ENCODE measurements at places on chromosomes 12 and 14.

GRCh38 chr12:105399428-105400081, 69.1 kb downstream of the C12orf75 start:
- DNase-seq: no peak

DNA sequence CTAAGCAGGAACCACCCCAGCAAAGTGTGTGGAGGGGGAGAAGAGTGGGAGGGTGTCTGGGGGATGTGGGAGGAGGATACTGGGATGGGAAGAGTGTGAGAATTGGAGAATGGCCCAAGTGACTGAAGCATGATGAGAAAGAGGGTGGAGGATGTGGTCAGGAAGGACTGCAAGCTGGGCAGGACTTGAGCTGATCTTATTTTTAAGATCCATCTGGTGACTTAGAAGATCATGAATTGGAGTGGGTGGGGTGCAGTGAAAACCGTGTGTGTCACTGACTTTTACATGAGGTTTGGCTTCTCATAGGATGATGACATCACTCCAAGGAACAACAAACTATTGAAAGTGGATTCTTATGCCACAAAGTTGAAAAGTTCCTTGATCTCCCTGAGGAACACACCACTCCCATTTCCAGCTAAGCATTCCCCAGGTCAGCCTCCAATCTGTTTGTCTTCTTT, 287.5 kb downstream of the GALC start:
- no peak for DNase-seq

DNA sequence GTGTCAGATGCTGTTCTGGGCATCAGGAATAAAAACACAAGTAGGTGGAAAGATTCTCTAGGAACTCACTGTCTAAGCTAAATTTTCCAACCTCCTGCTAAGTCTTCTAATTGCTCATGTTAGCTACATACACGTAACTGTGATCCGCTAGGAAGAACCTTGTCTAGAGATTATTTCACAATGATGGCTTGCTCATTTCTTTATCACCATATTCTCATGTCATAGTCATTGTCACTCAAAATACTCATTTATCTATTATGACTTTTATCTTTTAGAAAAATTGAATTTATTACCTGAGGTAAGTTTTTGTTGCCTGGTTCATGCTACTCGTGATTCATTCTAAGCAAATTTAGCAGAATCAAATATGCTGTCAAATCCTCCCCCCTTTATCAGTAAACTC, 1402.4 kb upstream of the FLRT2 start:
- DNase-seq: no peak

GRCh38 chr12:32921397-32921796, 24.8 kb upstream of the PKP2 start:
- peak; percentile 92 for DNase-seq

- DNase-seq: peak; percentile 56
Measured at GRCh38 chr14:95431199-95432143, 85.0 kb downstream of the SYNE3 start.

GRCh38 chr14:50774542-50775267, 56.3 kb downstream of the NIN start:
- peak; percentile 75 for DNase-seq

DNA sequence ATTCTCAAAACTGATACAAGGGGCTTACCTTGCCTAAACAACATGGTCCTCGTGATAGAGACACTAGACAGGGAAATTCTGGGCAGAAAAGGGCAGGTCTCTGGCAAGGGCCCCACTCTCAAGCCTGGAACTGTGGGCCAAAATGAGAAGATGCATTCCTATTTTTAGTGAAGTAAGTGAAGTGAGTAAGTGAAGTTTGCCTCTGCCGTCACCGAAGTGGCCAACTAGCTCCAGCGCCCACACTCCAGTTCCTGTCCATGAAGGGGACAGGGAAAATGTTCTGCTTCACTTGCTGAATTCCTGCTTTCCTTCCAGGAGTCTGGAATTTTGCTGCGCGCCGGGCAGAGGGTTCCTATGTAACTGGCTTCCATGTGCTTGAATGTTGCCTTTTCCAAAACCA, 1035.6 kb upstream of the TMEM132C start:
- DNase-seq: no peak

- peak; percentile 44 for DNase-seq
Measured at GRCh38 chr12:46825591-46826414, at the start of gene SLC38A4. Gene SLC38A4 (minus strand): TSS chr12:46825997. CDS start chr12:46793071, 32,926 bp downstream.

- no peak for DNase-seq
Measured at GRCh38 chr14:49527221-49527620, 59.0 kb downstream of the RPS29 start.

DNA sequence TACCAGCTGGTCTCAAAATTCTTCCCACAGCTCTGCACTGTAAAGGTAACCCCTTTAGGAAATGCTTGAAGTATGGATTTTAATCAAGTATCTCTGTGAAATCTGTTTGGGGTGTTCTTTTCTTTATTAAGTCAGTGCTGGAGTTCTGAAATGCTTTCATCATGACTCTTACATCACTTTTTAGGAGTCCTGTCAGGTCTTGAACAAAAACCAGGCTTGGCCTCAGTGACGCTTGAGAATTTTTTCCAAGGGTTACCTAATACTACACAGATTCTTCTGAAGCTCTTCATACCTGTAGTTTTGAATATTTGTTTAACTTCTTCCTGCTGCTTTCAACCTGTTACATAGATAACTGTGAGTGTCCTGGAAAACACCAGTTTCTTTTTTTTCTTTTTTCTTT, 47.0 kb upstream of the KCNH3 start:
- peak; percentile 73 for DNase-seq

DNA sequence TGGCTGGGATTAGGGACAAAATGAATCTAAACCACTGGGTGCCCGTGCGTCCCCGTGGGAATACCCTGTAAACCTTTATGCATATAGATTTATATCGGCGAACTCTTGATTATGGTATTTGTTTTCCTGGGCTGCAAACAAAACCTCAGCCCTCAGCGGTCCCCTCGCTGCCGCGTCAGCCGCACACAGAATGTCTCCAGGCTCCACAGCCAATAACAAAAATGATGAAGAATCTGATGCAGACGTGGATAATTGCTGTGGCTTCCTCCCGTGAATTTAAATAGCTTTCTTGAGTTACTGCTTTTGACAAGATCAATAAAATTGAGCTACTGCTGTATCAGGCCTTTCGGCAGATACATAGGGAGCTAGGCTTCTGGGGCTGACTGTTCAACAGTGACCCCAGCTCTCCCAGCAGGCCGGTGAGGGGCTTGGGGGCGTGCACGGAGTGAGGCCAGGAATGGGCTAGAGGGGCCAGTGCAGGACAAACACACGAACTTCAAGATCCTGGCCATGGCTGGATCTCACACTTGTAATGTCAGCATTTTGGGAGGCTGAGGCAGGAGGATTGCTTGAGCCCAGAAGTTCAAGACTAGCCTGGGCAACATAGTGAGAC, 125.8 kb upstream of the NCOR2 start:
- no peak for DNase-seq

DNA sequence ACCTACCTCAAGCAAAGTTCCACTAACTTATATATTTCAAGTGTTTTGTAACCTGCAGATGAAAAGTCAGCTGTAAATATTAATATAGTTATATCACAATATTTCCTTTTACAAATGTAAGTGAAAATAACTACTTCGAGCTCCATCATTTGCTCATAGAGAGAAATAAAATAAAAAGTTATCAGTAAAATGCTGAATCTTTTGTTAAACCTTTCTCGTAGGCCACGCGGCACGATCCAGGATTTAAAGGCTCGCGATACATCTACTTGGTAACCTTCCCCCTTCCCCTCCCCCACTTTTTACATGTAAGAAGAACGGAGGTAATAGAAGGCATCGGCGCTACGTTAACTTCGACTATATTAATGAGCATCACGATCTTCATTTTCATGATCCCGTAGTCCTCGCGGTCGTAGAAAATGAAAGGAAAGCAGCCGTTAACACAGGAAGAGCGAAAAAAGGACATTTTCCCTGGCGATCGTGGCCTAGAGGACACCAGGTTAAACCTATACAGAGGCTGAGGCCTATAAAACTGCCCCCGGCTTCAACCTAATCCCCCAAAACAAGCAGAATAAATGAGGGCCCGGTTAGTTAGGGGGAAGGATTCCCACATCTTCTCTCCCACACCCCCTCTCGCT, 508 bp downstream of the HNRNPC start:
- DNase-seq: peak; percentile 75

DNA sequence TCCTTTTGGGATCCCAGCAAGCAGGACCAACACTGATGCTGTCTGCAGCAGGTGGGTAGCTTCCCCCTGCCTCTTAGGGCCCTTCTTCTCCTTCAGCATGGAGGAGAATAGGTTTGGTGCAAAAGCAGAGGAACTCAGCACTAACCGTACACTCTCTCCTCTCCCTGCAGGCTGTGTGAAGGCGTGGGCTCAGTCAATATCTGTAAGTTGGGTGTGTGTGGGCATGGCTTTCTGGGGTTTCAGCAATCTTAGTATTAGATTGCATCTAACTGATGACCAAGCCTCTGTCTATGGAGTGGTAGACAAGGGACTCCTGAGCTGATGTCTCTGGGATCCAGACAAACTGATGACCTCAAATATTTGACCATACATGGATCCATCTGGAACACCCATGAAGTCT, 14.3 kb downstream of the KRT85 start:
- DNase-seq: no peak

DNA sequence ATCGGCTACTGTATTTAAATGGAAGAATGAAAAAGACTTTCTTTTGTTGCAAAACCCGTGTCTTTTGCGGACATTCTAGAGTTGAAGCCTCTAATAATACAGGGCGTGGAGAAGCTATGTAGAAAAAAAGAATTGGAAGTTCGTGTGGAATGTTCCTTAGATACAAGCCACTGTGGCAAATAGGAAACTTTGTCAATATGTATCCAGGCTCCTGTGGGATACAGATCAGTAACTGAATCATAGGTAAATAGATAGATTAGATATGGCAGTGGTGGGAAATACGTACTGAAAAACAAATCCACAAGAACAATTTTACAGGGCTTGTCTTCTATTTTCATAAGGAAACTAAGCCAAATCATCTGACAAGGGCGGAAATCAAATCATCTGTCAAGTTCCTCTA, 245.4 kb downstream of the EGLN3 start:
- DNase-seq: no peak

DNA sequence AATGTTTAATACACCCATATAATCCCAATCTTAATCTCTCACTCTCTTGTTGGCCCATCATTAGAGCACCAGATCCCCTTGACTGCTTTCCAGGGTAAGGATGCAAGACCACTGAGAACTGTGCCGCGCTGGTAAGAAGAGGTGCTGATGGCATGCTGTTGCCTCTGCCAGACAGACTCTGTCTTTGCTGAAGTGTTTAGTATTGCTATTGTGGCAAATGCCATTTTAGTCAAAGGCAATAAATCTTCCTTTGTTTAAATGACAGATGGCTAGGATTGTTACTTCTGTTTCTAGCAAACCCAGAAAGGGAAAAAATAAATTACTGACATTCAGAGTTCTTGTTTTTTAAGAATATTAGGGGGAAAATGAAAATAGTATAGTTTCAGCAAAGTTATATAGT, 152.3 kb downstream of the MON2 start:
- DNase-seq: no peak

DNA sequence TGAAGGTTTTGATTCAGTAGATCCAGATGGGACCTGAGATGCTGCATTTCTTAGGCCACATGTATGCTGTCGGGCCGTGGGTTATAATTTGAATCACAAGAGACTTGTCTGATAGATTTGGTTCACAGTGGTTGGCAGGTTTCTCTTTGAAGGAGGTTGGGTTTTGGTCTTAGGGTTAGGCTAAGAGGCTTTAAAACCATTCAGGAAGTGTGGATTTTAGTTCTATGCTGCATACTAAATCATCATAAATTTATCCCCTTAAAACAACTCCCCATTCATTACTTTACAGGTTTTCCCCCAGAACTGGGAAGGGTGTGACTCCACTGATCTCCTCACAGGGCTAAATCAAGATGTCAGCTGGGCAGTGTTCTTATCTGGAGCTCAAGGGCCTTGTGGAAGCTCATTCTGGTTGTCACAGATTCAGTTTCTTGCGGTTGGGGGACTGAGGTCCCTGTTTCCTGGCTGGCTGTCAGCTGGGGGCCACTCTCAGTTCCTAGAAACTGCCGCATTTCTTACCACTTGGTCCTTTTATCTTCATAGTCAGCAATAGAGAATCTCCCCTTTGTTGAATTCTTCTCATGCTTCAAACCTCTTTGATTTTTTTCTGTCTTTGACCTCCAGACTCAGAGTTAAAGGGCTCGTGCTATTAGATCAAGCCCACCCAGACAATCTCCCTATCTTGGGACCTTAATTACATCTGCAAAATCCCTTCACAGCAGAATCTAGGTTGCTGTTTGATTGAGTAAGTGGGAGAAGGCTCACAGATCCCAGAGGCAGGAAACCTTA, 20.6 kb upstream of the PCNX1 start:
- peak; percentile 15 for DNase-seq

GRCh38 chr14:49893309-49894213, 679 bp downstream of the ARF6 start:
- DNase-seq: peak; percentile 59

- no peak for DNase-seq
Measured at GRCh38 chr12:78732481-78732880, 132.1 kb upstream of the SYT1 start.

DNA sequence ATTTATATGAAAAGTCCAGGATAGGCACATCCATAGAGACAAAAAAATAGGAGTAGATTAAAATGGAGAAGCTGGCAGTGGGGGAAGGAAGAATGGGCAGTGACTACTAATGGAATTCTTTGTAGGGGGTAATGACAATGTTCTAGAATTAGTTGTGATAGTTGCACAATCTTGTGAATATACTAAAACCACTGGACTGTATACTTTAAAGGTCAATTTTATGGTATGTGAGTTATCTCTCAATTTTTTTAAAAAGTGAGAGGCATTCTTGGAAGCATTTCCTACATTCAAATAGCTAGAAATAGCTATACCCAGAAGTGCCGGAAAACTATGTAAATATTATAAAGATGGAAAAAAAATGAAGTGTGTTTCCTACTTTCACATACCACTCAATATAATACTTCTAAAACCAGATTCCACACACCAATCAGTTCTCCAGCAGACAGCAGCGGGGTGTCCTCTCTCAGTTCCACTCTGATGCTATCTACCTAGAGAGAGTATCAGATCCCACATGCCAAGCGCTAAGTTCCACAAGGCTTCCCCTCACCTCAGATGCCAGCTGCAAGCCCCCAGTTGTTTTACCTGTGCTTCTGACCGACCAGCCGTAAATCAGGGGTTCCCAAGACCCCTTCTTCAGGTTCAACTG, 41.7 kb upstream of the NID2 start:
- DNase-seq: peak; percentile 82

GRCh38 chr14:99670361-99671234, 13.5 kb upstream of the CYP46A1 start:
- DNase-seq: no peak

DNA sequence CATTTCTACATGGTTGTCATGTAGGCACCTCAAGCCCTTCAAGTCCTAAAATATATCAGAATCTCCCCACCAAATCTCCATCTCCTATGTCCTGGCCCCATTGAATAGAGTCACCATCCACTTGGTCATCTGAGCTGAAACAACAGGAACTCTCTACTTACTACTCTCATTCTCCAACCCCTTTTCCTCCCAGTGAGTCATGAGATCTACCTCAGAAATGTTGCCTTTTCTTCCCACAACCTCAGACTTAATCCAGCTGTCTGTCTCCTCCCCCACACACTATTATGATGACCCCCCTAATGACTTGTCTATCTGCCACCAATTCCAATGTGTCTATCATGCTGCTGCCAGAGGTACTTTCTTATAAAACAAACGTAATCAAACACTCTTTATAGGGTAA, 72.3 kb upstream of the TMEM263 start:
- peak; percentile 83 for DNase-seq

Data from iris pigment epithelial cell (primary cell).